ENCODE measurements at places on chromosomes 2 and 18.

DNA sequence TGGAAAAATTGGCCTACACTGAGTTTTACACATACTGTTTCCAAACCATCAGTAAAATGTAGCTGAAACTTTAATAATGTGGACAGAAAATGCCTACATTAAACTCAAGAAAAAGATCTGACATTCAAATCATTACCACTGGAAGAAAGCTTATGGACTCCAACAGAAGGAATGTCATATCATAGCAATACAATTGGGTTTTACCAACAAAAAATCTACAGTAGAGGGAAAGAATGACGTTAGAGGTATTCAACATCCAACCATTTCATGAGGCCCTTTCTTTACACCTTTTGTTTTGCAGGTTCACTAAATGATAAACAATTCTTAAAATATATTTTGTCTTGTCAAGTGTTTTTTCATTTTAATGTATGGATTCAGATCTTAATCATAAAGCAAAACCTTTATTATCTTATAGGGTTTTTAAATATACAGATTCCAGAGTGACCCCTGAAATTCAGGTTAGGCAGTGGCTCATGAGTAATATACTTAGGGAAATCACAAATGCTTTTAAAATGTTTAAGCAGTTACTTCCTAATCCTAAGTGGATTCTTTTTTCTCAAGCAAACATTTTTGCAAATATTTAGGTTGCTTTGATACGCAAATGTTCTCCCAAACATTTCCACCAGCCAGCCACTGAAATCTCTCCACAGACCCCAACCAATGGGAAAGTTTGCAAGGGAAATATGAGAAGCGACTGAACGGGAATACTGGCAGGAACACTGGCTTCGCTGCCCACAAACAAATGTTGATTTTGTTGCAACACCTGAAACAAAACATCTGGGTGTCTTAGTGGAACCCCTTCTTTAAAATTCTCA, 168.7 kb downstream of the TCF4 start:
- peak; percentile 53 for DNase-seq

- DNase-seq, result no peak
These were observed 161.5 kb downstream of the ZNF521 start for GRCh38 chr18:25190472-25190871.

DNA sequence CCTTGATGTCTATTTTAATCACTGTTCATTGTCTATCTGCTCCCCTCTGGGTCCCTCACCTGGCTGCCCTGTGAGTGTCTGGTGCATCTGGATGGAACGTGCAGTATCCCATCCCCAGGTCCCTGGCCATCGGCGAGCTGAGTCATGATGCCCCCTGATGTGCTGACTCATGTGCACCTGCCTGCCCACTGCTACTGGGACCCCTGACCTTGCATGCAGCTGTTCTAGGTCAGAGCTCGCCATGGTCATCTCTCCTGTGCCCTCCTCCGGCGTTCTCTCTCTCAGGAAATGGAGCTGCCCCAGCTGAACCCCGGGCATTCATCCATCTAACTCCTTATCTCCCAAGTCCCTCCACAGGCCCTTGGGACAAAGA, 516.2 kb upstream of the HS6ST1 start:
- no peak for DNase-seq

- DNase-seq, result peak; percentile 7
These were observed 83.7 kb downstream of the EN1 start for GRCh38 chr2:118763797-118764196.

- no peak for DNase-seq
These were observed 24.4 kb upstream of the TUBB6 start for GRCh38 chr18:12283666-12284065.

DNA sequence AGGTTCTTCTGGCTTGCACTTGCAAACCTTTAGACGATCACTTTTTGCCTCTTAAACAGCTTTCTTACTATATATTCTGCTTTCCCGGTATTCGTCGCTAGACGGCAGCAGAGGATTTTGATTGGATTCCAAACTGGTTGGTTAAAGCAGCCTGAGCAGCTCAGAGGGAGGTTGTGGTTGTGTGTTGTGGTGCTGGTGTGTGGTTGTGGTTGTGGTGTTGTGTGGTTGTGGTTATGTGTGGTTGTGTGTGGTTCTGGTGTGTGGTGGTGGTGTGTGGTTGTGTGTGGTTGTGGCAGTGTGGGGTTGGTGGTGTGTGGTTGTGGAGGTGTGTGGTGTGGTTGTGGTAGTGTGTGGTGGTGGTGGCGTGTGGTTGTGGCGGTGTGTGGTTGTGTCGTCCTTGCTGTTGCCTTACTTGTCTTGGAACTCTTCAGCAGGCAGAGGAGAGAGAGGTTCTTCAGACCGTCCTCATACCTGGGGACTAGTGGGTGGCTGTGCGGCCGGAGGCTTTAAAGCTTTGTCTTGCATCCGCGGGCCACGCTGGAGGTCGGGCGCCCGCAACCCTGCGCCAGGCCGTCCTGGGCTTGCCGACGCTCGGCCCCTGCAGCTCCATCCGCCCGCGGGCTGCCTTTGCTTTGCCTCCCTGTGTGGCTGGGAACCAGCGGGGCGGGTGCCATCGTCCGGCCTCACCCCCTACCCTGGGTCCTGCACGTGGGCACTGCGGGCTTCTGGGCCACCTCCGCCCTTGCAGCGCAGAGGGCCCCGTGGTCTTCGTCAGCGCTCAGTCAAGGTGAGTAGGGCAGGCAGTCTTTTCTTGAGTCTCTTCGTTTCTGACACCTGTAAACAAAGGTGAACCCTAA, 190.8 kb downstream of the ARHGAP28 start:
- DNase-seq, result peak; percentile 79

DNA sequence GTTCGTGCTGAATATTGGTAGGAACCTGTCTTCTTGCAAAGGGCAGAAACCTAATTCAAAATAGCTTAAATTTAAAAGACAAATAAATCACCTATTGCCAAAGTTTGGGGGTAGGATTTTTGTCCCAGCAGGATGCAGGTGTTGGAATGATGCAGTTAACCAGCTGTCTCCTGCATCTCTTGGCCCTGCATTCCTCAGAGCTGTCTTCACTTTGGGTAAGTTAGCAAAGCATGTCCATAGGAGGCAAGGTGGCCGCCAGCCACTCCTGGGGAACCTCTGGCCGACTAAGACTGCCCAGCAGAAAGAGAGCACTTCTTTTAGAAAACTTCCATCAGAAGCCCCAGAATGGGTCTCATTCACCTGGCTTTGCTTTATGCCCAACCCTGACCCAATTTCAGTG, 20.5 kb upstream of the NYAP2 start:
- no peak for DNase-seq

- no peak for DNase-seq
These were observed 72.0 kb downstream of the INPP5D start for GRCh38 chr2:233131936-233132720.

DNA sequence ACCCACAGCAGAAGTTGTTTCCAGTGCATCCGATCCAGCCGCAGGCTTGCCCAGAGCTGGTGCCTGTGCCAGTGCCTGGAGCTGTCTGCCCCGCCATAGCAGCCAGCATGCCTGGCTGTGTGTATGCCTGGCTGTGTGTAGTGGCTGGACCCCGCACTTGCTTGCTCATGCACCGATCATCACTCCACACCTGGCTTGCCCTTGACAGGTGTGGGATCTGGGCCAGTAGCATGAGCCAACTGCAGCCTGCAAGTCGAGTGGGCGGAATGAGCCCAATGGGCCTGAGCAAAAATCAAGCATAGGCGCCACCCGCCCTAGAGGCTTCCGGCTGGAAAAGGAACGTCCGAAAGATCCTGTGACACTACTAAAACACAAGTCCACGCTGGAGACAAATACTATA, 74.5 kb downstream of the EPB41L3 start:
- no peak for DNase-seq

GRCh38 chr2:238974501-238975166, 126.7 kb downstream of the TWIST2 start:
- DNase-seq, result peak; percentile 94

GRCh38 chr18:13427354-13427753, 208.8 kb downstream of the LDLRAD4 start:
- DNase-seq, result no peak

GRCh38 chr2:241285596-241285995, 29.9 kb downstream of the HDLBP start:
- no peak for DNase-seq

GRCh38 chr2:113190871-113191270, 17.1 kb downstream of the PSD4 start:
- no peak for DNase-seq

- DNase-seq, result no peak
These were observed 339.4 kb downstream of the CMPK2 start for GRCh38 chr2:6526093-6526824.

DNA sequence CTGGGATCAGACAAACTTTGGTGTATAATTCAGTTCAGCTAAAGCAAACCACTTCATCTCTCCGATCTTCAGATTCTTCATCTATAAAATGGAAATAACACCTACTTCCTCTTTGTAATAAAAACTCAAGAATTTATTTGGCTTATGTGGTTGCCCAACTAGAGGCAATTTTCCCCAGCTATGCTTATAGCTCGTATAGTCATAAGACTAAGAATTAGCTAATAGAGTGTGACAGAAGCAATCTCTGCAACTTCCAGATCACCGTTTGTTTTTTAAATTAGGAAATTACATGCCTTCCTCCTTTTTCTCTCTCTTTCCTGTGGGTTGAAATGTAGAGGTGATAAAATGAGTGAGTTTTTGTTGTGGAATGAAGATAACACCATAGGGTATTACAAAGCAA, 35.3 kb upstream of the KCNF1 start:
- DNase-seq, result no peak

DNA sequence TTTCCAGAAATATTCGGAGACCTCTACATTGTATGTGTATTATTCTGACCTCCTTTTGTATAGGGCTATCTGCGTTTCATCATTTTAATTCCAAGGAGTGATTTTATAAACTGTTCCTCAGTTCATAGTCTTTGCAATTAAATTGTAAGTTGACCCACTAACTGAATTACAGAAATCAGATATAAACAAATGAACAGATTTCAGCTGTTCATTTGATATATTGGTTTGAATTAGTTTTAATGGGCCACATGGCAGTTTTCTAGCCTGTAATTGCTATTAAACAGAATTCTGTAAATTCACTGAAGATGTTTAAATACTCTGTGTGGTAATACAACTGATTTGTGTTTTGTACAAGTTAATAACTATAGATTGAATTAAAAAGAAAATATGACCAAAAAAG, 346.4 kb upstream of the VWC2L start:
- no peak for DNase-seq

DNA sequence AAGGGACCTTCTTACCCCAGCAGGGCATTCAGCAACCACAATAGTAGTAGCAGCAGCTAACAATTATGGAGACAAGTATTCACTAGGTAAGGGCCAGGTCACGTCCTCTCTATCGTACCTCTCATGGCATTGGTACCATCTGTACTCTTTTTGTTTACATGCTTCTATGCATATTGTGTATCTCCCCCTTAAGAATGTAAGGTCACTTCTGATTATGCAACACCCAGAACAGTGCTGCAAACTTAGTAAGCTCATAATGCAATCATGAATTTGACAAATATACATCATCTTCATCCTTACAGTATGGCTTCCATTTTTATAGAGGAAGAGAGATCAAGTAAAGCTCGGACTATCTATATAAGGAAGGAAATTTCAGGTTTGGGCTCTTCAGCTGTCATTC, 46.1 kb downstream of the SPRED2 start:
- no peak for DNase-seq

GRCh38 chr2:68762665-68763064, 28.1 kb downstream of the ARHGAP25 start:
- no peak for DNase-seq

DNA sequence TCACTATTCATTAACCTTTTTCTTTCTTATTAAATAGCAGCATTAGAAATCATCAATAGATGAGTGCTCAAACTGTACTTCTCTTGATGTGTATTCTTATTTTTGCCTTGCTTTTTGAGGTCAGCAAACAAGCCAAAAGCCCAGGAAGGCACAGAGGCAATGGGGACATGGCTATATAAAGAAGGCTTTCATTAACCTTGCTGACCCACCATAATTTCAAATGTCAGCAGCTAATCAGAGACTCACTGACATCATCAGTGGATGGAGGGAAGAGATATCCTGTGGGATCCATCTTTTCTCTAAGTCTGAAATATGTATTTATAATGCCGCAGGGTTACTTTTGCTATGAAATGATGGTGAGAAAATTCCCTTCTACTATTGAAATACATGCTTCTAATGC, 1162.8 kb upstream of the ACVR2A start:
- no peak for DNase-seq
